ENCODE measurements at places on chromosomes 3 and 15.

DNA sequence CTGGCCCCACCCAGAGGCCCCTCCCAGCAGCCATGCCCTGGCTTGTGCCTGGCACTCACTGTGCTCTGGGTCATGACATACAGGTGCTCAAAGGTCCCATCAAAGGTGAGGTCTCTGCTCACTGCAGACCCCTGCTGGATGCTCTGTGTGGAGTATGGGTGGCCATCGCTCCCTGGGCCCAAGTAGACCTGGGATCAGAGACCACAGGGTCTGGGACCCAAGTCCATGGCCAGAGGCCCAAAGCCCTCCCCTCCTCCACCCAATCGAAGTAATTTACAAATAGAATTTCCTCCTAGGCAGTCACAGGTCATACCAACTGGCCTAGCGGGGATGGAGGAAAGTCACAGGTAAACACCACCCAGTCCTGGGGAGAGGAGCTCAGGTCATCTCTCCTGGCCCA lies 7.6 kb downstream of the PLXNB1 start:
- DNase-seq: no peak

GRCh38 chr3:138696666-138697370 lies 88.2 kb downstream of the FAIM start:
- no peak for DNase-seq

DNA sequence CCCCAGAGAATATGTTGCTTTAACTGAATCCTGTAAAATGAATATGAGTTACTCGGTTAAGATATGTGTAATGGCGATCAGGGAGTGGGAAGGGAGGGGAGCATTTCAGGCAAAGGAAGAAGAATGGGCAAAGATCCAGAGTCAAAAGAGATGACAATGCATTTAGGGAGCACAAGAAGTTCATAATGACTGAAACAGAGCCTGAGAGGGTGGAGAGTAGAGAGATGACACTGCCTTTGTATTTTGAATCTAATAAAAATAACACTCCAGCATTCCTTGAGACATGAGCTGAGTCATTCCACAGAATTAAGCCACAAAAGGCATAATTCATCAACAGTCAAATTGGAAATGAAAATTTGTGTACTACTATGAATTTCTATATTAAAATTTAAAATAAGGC lies 105.3 kb upstream of the PEX5L start:
- no peak for DNase-seq

DNA sequence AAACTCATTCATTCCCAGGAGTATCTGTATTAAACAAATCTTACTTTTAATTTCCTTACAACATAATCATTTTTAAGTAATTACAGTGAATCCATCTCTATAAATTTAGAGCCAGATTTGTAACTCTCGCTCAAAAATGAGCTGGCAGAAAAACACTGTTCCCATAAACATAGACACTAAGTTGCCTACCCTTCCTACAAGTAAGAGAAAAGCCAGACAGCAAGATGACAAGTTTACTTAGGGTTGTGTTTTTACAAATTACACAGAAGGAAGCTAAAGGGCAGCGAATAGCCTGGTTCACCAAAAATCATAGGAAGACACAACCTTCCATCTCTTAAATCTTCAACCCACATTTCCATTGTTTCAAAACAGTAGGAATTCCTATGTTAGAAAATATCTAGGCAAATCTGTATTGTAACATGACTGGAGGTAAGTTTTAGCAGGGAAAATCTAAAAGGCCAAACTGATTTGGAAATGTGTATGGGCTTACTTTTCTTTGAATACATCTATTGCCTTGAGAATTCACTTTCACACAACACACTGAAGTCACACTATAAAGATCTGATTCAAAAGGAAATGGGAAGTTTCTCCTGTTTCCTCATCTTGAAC lies 21.7 kb downstream of the HERC1 start:
- DNase-seq: no peak

- DNase-seq: no peak
These were observed 52.4 kb downstream of the TRIM69 start for GRCh38 chr15:44788748-44789147.

DNA sequence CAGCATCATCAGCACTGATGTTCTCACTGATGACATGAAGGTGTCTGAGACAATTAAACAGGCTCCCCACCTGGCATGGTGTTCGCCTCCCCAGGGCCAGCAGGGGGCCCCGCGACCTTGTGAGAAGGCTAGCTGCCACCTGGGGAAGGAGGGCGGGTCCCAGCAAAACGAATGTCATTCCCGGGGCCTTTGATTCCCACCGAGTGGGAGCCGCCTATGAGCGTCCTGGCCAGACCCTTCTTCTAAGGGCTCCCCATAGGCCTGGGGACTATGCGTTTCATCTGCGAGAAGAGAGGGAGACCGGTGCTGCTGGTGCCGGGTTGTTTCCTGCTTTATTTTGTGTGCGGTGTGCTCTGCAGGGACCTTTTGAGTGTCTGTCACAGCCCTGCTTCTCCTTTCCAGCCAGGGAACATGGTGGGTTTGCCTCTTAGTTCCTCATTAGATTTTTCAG lies 20.5 kb upstream of the MINDY4B start:
- DNase-seq: peak; percentile 40

DNA sequence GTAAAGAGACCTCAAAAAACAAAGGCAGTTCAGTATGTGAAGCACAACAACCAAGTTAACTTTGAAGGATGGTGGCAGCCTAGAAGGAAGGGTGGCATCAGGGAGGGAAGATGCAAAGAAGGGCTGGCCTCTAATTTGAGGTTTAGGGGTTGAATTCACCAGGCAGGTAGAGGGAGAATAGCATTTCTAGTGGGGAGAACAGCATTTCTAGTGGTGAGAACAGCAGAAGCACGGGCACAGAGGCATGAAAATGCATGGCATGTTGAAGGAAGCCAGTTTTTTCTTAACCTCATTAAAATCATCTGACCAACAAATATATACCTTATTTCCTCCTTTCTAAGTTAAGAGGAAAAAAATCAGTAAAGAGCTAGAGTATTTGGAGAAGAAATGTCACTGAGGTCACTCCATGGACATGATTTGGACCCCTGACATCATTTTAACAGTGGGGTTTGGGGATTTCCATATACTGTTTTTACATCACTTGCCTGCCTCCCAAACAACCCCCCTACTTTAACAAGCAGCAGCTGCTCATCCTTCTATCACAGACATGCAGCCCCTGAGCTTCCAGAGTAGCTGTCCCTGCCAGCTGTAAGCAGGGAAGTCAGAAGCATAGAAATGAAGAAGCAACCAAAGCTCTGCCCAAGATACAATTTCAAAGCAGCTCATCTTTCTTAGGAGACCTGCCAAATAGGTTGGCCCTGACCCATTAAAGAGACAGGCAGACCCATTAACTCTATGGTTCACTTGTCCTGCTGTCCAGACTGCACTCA lies 2.4 kb upstream of the POPDC2 start:
- DNase-seq: no peak

GRCh38 chr3:137766041-137766875 lies 2.1 kb downstream of the SOX14 start:
- DNase-seq: no peak

- DNase-seq: no peak
These were observed 39.7 kb downstream of the STT3B start for GRCh38 chr3:31572236-31573004.

DNA sequence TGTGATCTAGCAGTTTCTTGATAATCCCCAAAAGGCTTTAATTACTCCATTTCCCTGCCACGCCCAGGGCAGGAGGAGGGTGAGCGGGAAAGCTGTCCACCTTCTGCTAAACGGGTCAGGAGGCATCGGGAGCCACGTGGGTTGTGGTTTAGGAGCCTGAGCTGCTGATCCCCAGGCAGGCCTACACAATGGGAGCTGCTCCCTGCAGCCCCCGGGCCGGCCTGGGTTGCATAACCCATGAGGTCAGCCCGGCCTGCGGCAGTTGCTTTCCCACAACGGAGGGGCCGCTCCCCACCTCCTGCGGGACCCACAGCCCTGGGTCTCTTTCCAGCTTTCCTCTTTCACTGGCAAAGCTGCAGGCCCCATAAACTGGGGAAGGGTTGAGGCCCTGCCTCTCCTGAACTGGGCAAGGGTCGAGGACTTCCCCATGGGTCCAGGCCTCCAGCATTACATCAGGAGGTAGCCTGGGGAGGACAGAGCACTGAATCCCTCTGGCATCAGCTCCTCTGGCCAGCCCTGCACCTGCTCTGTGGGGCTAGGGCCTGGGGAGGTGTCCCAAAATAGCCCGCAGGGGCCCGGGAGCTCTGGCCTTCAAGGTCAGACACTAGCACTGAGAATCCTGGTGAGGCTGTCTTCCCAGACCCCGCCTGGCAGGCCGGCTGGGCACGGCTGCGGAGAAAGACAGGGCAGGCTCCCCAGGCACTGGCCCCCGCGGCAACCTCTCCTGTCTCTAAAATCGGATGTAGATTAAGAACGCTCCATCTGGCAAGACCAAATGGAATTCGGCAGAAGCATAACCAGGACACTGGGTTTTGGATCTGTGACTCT lies 47.3 kb downstream of the ZDHHC19 start:
- DNase-seq: no peak

GRCh38 chr3:23170291-23170690 lies 32.8 kb upstream of the UBE2E2 start:
- DNase-seq: no peak

GRCh38 chr3:146750196-146750595 lies 145.1 kb upstream of the PLSCR5 start:
- no peak for DNase-seq

GRCh38 chr15:83612226-83612625 lies 41.7 kb upstream of the ADAMTSL3 start:
- no peak for DNase-seq

DNA sequence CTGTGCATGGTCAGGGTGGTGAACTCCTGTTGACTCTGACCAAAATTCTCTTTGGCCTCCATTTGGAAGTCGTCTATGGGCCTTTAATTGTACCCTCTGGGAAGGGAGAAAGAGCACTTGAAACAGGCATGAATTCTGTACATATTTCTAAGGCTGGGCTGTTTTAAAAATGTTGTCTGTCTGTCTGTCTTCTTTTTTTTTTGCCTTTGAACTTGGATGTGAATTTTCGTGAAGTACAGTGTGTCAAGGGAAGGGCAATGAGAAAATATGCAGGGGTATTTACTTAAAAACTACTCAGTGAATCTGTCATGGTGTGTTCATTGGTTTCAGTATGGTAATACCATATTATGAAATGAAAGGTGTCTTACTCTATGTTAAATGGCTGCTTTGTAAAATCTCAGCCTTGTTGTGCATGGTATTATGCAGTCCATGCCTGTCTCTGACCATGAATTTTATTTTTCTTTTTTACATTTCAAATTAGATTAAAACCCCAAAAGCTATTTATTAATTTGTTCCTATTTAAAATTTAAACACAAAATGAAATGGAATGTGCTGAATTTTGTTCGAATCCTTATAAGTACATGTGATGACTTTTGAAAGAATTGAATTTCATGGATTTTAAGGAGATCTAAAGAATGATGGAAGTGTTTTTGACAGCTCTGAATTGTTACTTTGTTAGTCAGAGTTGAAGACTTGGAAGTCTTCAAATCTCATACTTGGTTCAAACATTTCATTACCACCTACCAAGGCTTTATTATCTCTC lies 51.1 kb downstream of the RARB start:
- DNase-seq: no peak

GRCh38 chr3:134918441-134918840 lies 123.4 kb downstream of the EPHB1 start:
- no peak for DNase-seq

DNA sequence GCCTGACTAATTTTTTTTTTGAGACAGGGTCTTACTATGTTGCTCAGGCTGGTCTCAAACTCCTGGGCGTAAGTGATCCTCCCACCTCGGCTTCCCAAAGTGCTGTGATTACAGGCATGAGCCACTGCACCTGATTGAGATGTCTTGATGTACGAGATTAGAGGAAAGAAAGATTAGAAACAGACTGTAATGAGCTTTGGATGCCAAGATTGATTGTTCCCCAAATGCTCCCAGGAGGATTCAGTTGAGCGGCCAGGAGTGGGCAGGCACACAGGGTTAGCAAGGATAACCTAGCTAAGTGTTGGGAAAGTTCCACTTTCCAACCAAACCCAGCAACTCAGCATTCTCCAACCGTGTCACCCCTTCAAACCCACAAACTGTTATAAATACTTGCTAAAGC lies 63.7 kb downstream of the SRGAP3 start:
- no peak for DNase-seq

DNA sequence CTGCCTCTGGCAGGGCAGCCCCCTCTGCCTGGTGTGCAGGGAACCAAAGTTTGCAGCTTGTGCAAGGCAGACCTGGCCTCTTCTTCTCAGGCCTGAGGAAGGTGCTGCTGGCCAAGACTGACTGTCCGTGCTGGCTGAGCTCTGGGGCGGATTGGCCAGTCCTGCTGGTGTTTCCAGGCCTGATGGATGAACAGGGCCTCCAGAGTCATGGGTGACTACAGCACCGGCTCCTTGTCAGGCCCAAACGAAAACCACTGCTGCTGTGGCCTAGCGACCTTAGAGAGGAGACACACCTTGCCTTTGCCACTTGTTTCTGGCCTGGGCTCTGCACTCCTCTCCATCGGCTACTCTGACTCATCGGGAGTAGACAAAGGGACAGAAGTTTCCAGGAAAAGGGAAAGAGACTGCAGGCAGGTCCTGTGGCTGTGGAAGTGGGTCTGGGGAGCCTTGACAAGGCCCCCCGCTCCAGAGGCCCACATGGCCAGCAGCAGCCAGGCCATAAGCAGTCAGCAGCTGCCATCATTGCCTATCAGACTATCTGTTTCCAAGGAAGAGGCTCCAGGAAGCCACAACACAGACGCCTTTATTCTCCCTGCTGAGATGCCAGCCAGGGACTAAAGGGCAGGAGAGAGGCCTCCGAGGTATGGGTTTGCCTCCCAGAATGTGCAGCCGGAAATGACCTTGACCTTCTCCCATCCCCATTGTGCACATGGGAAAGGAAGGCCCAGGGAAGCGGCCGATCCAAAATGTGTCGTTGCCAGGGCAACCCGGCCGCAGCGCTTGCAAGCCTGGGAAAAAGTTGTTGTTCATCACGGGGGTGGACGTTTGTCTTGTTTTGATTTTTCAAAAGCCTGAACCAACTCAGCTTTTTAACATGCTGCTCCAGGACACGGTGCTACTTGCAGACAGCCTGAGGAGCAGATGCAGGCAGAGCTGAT lies 160.5 kb downstream of the CHSY1 start:
- DNase-seq: no peak

GRCh38 chr3:49171119-49171774 lies at the start of gene KLHDC8B:
Gene KLHDC8B, plus strand, starts transcription at chr3:49171598. Its CDS starts 1,172 bp downstream, at chr3:49172770.
- DNase-seq: no peak

- DNase-seq: no peak
These were observed 273.5 kb upstream of the SEMA6D start for GRCh38 chr15:47443839-47444238.

DNA sequence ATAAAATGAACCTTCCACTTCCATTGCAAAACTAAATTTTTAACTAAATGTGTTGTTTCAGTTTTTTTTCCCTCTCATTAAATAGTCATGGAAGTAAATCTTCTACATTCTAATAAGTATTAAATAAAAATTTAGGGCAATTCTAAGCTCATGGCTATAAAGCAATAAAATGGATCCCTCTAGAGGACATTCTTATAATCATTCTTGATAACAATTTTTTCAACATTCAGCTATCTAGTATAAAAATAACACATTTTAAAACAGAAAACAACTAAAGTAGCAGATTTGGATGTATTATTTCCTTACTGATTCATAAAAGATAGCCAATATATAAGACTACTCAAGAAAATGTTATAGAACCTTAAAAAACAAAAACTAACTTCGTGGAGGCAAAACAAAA lies 393.1 kb downstream of the PLOD2 start:
- DNase-seq: no peak

GRCh38 chr3:41164777-41165176 lies 34.5 kb upstream of the CTNNB1 start:
- DNase-seq: no peak
